ENCODE measurements at places on chromosomes 2 and 18. TPM values are rescaled to one million over a fixed set of nuclear protein-coding genes. Genes with fewer than 3 reads are reported as not detected.

The DYSF gene
- 0.17 TPM for total RNA-seq

The PGAP1 gene
- total RNA-seq, result 22.9 TPM

The UCN gene
- total RNA-seq, result 3.6 TPM

The FAM237A gene
- total RNA-seq, result not detected

DNA sequence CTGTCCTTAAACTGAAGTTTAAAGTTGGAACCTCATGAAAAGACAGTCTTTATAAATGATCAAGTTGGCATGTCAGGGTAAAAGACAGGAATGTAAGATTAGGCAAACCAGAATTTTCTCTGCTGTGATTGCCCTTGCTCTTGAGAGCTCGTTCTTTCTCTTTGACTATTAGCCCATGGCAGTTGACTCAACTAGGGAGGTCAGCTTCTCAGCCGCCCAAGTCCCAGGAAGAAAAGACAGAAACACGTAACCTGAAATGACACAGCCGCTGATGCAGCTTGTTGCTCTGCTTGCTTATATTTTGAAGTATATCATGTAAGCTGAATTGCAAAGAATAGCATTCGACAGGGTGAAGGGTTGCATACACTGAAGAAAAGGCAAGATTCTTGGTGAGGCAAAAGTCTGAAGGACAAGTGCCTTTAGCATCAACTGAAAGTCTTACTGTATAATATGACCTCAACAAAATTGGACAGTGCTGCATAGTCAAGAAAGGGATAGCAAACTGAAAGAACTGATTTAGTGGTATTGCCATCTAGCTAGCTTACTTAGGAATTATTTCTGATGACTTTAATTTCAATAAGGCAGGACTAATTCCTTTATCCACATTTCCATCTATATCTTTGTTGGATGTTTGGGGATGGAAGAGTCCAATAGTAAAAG lies 54.7 kb downstream of the ARHGAP15 start:
- H3K36me3 ChIP-seq, result peaks cover 11% of the 10 kb centered on the region
- no peak overlapping the region for H3K4me3 ChIP-seq
- no peak for DNase-seq
- no peak overlapping the region for H3K27ac ChIP-seq
- H3K27me3 ChIP-seq, result no peaks in the 10 kb centered on the region

GRCh38 chr18:13605901-13606300 lies 120.5 kb downstream of the FAM210A start:
- no peak overlapping the region for H3K27ac ChIP-seq
- H3K27me3 ChIP-seq, result no peaks in the 10 kb centered on the region
- H3K4me3 ChIP-seq, result no peak overlapping the region
- peaks cover 23% of the 10 kb centered on the region for H3K4me1 ChIP-seq

DNA sequence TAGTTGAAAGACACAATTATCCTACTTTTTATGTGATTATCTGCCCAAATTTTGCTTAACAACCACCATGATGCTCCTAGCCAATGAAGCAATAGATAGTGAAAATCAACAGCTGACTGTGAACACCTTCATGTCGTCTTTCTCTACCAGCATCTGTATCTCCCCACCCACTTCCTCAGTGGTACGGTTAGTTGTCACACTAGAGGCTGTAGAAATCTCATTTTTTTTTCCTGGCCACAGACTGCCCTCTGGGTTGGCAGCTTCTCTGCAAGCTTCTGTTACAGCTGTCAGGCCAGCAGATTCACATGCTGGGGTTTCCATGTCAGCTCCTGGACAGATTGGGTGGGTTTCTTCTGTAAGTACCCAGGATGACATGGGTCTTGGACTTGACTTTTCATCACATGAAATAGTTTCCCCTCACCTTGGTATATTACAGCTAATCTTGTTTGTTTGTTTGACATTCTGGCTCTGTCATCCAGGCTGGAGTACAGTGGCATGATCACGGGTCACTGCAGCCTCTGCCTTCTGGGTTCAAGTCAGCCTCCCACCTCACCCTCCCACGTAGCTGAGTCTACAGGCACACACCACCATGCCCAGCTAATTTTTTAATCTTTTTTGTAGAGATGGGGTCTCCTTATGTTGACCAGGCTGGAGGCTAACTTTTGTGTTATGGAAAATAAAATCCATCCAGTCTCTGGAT lies 24.3 kb downstream of the STAT4 start:
- no peak overlapping the region for H3K4me3 ChIP-seq
- H3K27me3 ChIP-seq, result no peaks in the 10 kb centered on the region
- H3K27ac ChIP-seq, result no peak overlapping the region
- no peak for DNase-seq

DNA sequence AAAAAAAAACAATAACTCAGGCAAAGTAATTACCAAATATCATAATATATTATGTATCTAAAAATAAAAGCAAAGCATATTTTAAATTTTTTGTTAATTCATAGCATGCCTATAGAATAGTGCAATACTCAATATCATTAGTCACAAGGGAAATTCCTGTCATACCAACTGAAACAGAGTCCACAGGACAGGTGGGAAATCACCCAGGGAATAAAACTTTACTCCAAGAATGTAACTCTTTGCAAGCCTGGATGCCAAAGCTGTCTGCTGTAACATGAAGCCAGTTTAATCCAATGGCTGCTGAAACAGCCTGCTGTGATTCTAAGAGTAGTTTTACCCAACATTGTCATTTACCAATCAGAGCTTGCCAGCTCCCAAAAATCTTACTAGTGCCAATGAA lies 40.0 kb upstream of the SULT1C3 start:
- no peak overlapping the region for H3K27ac ChIP-seq
- no peaks in the 10 kb centered on the region for H3K27me3 ChIP-seq
- H3K4me1 ChIP-seq, result no peaks in the 10 kb centered on the region
- DNase-seq, result no peak
- H3K4me3 ChIP-seq, result no peak overlapping the region
- H3K36me3 ChIP-seq, result no peaks in the 10 kb centered on the region

Data from B cell (primary cell).